Lower lobe of right lung (tissue), 2 donors: ENCODE measurements at places on chromosomes 7 and 10. TPM values are rescaled to one million over a fixed set of nuclear protein-coding genes. Genes with fewer than 3 reads are reported as not detected.

The SLC16A12 gene
- total RNA-seq: 1.0 TPM

The SLC39A12 gene
- 0.41 TPM for total RNA-seq

The AKR1D1 gene
- not detected for total RNA-seq

The VSTM2A gene
- not detected for total RNA-seq

The ATP6V0A4 gene
- 1.7 TPM for total RNA-seq

The DNAJC12 gene
- total RNA-seq: 1.5 TPM

The ST8SIA6 gene
- 12.5 TPM for total RNA-seq

The AKR1C2 gene
- 34.4 TPM for total RNA-seq

The ITGA8 gene
- total RNA-seq: 23.4 TPM

The UCN3 gene
- total RNA-seq: 0.53 TPM

The FAM237B gene
- not detected for total RNA-seq

The RADIL gene
- 9.7 TPM for total RNA-seq

The ITIH2 gene
- 0.32 TPM for total RNA-seq

The ADAM22 gene
- 2.7 TPM for total RNA-seq

The KCP gene
- 1.3 TPM for total RNA-seq

The SMKR1 gene
- total RNA-seq: 1.1 TPM

The FAM241B gene
- total RNA-seq: 5.0 TPM

The ADRA2A gene
- 3.8 TPM for total RNA-seq

The ADGRA1 gene
- total RNA-seq: 0.38 TPM

The ADCY1 gene
- total RNA-seq: 2.4 TPM

The GLI3 gene
- total RNA-seq: 20.7 TPM

The OR6B1 gene
- not detected for total RNA-seq

The FAM25G gene
- not detected for total RNA-seq

The BMPER gene
- total RNA-seq: 7.4 TPM

The OR6V1 gene
- not detected for total RNA-seq

The PRLHR gene
- total RNA-seq: not detected

- H3K36me3 ChIP-seq: no peaks in the 10 kb centered on the region
- no peaks in the 10 kb centered on the region for H3K4me1 ChIP-seq
- H3K27ac ChIP-seq: no peak overlapping the region
- no peak for DNase-seq
- H3K4me3 ChIP-seq: no peak overlapping the region
- no peaks in the 10 kb centered on the region for H3K27me3 ChIP-seq
Measured at GRCh38 chr7:156058248-156058647, 246.0 kb upstream of the SHH start.

DNA sequence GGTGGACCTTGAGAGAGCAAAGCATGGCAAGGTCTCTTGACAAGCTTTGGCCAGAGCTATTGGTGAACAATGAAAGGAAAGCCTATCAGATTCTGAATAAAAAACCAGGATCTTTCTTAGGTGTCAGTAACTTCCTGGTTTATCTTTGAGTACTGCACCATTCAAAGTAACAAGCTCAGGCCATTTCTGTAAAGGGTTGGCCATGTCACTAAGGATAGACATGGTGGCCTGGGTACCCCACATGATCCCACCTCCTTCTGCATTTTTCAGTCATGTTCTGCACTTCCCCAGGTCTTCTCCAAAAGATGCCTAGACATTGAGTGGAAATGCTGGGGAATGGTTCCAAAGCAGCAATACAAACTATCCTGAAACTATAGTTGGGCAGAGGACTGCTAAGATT is 242.0 kb downstream of the ARHGAP12 start:
- H3K27me3 ChIP-seq: no peaks in the 10 kb centered on the region
- H3K4me3 ChIP-seq: no peak overlapping the region
- DNase-seq: no peak
- no peak overlapping the region for H3K27ac ChIP-seq
- no peaks in the 10 kb centered on the region for H3K36me3 ChIP-seq
- H3K4me1 ChIP-seq: no peaks in the 10 kb centered on the region

- DNase-seq: no peak
- H3K27me3 ChIP-seq: no peaks in the 10 kb centered on the region
- no peak overlapping the region for H3K27ac ChIP-seq
- peaks cover 49% of the 10 kb centered on the region for H3K4me1 ChIP-seq
- peaks cover 11% of the 10 kb centered on the region for H3K36me3 ChIP-seq
- no peak overlapping the region for H3K4me3 ChIP-seq
Measured at GRCh38 chr7:50678586-50678985, 104.1 kb downstream of the GRB10 start.

DNA sequence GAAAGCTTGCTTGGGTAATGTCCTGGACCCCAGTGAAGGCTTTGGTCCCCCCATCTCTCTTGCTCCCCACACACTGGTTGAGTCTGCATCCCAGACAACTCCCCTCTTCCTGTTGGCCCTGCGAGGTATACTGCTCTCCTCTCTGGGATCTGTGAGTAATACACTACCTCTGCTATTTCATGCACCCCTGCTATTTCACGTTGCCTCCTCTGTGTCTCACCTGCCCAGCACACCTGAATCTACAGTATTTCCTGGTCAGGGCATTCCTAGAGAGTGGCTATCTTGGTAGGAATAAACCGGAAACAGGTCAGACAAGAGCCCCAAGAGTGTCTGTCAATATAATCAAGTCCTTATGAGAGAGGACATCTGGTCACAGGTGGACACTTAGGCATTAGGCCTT is 114.3 kb upstream of the ODAD2 start:
- no peak overlapping the region for H3K4me3 ChIP-seq
- no peaks in the 10 kb centered on the region for H3K36me3 ChIP-seq
- no peak for DNase-seq
- H3K4me1 ChIP-seq: no peaks in the 10 kb centered on the region

- H3K4me1 ChIP-seq: peaks cover 16% of the 10 kb centered on the region
- H3K4me3 ChIP-seq: no peak overlapping the region
- DNase-seq: no peak
- no peaks in the 10 kb centered on the region for H3K27me3 ChIP-seq
- H3K27ac ChIP-seq: no peak overlapping the region
Measured at GRCh38 chr7:127809261-127809702, 157.3 kb downstream of the SND1 start.

- H3K27me3 ChIP-seq: peaks cover 8% of the 10 kb centered on the region
- peaks cover 11% of the 10 kb centered on the region for H3K4me1 ChIP-seq
- DNase-seq: no peak
- H3K4me3 ChIP-seq: no peak overlapping the region
- no peak overlapping the region for H3K27ac ChIP-seq
Measured at GRCh38 chr10:71587941-71588573, 131.5 kb downstream of the C10orf105 start.

DNA sequence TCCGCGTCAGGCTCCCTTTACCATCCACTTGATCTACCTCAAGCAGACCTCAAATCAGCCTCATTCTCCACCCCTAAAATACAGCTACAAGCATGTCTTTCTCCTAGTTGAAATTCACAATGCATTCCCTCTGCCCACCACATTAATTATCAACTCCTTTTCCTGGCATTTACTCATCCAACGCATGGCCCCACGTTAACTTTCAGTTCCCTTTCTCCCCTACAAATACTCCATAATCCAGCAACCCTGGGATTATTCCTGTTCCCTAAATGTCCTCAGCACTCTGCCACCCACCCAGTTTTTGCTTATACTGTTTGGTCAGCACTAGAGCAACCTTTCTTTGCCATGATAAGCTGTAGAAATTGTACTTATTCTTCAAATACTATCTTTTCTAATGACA is 5.7 kb upstream of the VIM start:
- DNase-seq: no peak
- H3K36me3 ChIP-seq: no peaks in the 10 kb centered on the region
- H3K27ac ChIP-seq: no peak overlapping the region
- H3K27me3 ChIP-seq: no peaks in the 10 kb centered on the region
- no peak overlapping the region for H3K4me3 ChIP-seq

GRCh38 chr7:336810-337566 is 47.0 kb downstream of the FOXL3 start:
- peaks cover 14% of the 10 kb centered on the region for H3K4me1 ChIP-seq
- no peak for DNase-seq
- no peak overlapping the region for H3K27ac ChIP-seq
- H3K4me3 ChIP-seq: no peak overlapping the region

GRCh38 chr7:143384661-143385631 is 3.8 kb downstream of the ZYX start:
- H3K36me3 ChIP-seq: peaks cover 54% of the 10 kb centered on the region
- DNase-seq: peak; percentile 65
- peak overlapping the region; percentile 93 for H3K4me3 ChIP-seq
- peaks cover 64% of the 10 kb centered on the region for H3K4me1 ChIP-seq

GRCh38 chr10:79146611-79147130 is 77.9 kb downstream of the ZMIZ1 start:
- no peaks in the 10 kb centered on the region for H3K27me3 ChIP-seq
- peaks cover 98% of the 10 kb centered on the region for H3K4me1 ChIP-seq
- no peak overlapping the region for H3K4me3 ChIP-seq
- DNase-seq: peak; percentile 81
- H3K27ac ChIP-seq: peak overlapping the region; percentile 94

DNA sequence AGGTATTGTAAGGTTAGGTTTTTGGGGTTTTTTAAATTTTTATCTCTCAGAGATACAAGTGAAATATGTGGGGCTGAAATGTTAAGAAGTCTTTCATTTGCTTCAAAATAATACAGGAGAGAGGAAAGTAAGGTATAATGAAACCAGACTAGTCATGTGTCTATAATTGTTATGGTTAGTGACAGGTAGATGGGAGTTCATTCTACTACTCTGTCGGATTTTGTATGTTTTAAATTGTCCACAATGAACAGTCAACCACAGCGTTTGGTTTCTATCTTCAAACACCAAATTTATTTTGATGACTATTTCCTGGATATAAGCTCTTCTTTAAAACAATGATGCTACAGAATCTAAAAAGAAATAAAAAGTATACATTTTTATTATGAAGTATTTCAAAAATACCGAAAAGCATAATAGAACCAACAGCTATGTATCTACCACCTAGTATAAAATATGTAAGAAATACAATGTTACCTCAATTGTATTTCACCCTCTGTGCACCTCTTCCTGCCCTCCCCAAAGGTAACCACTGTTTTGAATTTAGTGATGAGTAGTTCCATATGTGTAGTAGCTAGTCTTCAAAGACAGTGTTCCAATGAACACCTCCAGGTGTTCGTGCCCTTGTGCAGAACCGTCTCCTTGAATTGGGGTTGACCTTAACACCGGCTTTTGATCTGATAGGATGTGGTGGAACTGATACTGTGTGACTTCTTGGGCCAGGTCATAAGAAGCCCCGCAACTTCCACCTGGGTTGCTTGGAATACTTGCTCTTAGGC is 74.8 kb upstream of the CDK1 start:
- no peak for DNase-seq
- no peak overlapping the region for H3K4me3 ChIP-seq
- H3K27ac ChIP-seq: no peak overlapping the region
- no peaks in the 10 kb centered on the region for H3K27me3 ChIP-seq

DNA sequence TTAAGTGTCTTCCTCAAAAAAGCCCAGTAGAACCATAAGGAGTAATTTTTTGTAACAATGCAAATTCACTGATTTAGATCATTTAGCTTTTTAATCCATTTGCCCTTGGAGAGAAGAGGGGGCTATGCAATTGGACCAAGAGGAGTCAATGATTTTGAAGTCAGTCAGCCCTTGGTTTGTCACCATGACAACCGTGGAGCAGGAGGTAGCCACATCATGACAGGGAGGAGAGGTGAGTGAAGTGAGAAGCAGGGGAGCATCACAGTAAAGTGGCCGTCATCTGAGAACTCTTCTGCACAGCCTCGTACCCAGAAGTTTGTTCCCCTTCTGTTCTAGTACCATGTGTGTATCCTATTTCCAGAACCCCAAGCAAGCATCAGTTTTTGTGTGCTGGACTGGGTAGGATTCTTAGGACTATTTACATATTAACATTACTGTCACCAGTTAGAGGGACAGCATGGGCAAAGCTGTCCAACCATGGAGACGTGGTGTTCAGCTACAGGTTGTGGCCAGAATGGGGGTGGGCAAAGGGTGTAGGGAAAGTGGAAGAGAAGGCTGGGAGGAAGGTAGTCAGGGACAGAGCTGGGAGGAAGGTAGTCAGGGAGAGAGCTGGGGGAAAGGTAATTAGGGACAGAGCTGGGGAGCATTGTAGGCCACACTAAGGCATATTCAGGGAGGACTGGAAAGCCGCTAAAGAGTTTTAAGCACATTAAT is 13.1 kb downstream of the UBE3C start:
- no peak overlapping the region for H3K4me3 ChIP-seq
- no peak overlapping the region for H3K27ac ChIP-seq
- DNase-seq: no peak
- no peaks in the 10 kb centered on the region for H3K36me3 ChIP-seq

GRCh38 chr7:78769481-78770101 is 683.9 kb downstream of the MAGI2 start:
- H3K27me3 ChIP-seq: no peaks in the 10 kb centered on the region
- no peak overlapping the region for H3K27ac ChIP-seq
- peak overlapping the region; percentile 20 for H3K4me3 ChIP-seq
- H3K36me3 ChIP-seq: no peaks in the 10 kb centered on the region

DNA sequence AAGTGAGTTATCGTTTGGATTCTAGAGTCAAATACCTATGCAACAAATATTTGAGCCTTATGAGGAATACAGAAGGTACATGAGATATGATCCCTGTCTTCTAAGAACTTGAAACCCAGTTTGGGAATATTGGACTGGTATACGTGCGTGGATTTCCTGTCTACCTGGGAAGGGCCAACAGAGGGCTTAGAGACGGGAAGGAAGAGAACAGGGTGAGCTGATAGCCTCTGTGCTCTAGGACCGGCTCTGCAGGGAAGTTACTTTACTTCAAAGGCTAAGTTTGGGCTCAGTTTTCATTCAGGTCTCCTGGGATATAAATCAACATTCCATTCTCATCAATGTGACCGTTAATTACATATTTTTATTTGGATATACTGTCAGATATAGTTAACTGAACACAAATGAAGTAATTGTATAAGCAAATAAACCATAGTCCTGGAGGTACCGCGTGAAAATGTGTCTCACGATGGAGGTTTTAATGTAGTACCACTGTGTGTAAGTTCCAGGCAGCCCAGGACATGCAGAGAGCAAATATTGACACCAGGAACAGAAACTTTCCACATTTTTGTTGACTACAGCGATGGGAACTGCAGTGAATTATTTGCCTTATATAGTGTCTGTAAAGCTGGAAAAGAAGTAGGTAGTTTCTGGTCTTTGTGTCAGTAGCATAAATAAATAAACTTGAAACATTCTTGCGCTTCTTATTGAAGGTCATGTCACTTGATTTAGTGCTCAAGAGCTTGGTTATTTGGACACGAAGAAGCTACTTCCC is 8.6 kb downstream of the CHST12 start:
- H3K4me3 ChIP-seq: no peak overlapping the region
- H3K4me1 ChIP-seq: peaks cover 68% of the 10 kb centered on the region
- H3K36me3 ChIP-seq: no peaks in the 10 kb centered on the region
- no peaks in the 10 kb centered on the region for H3K27me3 ChIP-seq

- H3K4me1 ChIP-seq: peaks cover 13% of the 10 kb centered on the region
- peak overlapping the region; percentile 97 for H3K27ac ChIP-seq
- H3K36me3 ChIP-seq: no peaks in the 10 kb centered on the region
- peak; percentile 64 for DNase-seq
Measured at GRCh38 chr10:31759124-31759798, 169.4 kb downstream of the ARHGAP12 start.

- H3K27ac ChIP-seq: no peak overlapping the region
- H3K36me3 ChIP-seq: no peaks in the 10 kb centered on the region
- no peak overlapping the region for H3K4me3 ChIP-seq
- DNase-seq: no peak
Measured at GRCh38 chr7:30976381-30976780, 12.6 kb downstream of the GHRHR start.

- no peak overlapping the region for H3K27ac ChIP-seq
- H3K36me3 ChIP-seq: no peaks in the 10 kb centered on the region
- no peak overlapping the region for H3K4me3 ChIP-seq
Measured at GRCh38 chr7:105985672-105986215, 22.7 kb downstream of the CDHR3 start.

GRCh38 chr7:21269021-21269420 is 158.9 kb upstream of the SP4 start:
- no peak for DNase-seq
- no peaks in the 10 kb centered on the region for H3K36me3 ChIP-seq
- no peak overlapping the region for H3K27ac ChIP-seq
- H3K4me1 ChIP-seq: no peaks in the 10 kb centered on the region
- no peak overlapping the region for H3K4me3 ChIP-seq
